ENCODE measurements at places on chromosomes 1 and 21.

DNA sequence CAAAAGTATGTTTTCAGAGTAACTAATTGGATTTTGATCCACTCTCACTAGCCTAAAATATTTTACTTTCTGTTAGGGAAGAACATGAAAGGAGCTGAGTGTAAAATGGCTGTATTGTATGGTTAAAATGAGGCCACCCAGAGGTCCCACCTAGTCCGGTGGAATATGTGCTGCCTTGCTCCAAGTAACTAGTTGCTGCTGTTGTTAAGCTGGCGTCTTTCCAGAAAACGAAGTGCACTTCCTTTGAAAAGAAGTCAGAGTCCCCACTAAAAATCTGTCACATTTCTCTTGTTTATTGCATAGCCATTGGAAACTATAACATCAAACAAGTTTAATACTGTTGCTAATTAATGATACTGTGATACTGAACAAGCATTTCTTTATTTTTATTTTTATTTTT lies 3.2 kb downstream of the SLC25A33 start:
- no peak for DNase-seq

GRCh38 chr1:22711071-22711470 lies 432 bp downstream of the EPHB2 start:
- DNase-seq, result no peak

DNA sequence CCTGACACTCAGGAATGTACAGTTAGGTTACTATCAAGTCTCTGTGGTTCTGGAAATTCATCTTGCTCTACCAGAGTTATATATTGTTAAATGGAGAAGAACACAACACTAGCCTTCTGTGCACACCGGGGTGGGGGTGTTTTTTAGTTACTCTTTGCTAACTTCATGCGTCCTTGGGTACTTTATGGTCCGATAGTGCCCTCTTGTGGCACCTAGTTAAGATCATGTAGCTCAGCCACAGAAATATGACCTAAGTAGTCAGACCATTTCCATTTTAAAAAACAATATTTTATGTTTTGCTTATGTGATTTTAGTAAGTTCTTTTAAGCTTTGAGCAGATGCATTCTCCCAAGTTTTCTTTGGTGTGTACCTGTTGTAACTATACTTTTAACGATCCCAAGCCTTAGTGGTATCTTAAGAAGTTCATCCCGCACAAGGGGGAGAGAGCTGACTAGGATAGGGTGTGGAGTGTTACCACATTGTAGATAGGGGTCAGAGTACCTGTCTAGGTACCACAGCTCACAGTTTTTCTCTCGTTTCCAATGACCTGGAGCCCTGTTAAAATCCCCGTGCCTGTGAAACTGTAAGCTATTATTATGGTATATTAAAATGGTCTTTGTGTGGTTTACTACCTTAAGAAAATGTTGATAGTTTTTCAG lies 20.6 kb upstream of the SH3D21 start:
- DNase-seq, result peak; percentile 40

DNA sequence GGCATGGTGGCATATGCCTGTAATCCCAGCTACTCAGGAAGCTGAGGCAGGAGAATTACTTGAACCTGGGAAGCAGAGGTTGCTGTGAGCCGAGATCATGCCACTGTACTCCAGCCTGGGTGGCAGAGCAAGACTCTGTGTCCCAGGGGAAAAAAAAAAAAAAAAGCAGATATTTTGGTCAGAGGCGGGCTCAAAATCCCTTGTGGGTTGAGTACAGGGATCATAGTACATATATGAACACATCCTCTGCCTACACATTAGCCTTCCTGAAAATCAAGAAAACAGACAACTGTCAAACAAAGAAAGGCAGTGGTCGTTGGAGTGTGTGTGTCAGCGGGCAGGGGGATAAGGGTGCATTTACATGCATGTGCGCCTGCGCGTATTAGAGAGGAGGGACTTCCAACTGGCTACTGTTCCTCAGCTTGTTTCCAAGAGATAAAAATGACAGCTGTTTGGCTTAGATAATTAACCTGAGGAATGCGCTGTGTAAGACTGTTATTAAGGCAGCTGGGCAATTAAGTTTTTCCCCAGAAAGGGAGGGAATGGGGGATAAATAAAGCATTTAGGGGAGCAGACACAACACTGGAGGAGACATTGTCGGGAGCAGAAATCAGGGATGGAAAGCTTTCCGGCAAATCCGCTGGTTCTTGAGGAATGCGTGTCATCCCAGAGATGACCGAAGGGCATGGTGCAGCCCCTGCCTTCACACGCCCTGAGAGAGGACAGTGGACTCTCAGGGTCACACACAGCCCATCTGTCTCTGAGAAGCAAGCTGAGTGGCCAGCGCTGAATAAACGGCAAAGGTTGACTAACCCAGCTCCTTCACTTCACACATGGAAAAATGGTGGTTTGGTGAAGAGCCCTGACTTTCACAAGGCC lies 6.4 kb downstream of the LAMB3 start:
- no peak for DNase-seq

DNA sequence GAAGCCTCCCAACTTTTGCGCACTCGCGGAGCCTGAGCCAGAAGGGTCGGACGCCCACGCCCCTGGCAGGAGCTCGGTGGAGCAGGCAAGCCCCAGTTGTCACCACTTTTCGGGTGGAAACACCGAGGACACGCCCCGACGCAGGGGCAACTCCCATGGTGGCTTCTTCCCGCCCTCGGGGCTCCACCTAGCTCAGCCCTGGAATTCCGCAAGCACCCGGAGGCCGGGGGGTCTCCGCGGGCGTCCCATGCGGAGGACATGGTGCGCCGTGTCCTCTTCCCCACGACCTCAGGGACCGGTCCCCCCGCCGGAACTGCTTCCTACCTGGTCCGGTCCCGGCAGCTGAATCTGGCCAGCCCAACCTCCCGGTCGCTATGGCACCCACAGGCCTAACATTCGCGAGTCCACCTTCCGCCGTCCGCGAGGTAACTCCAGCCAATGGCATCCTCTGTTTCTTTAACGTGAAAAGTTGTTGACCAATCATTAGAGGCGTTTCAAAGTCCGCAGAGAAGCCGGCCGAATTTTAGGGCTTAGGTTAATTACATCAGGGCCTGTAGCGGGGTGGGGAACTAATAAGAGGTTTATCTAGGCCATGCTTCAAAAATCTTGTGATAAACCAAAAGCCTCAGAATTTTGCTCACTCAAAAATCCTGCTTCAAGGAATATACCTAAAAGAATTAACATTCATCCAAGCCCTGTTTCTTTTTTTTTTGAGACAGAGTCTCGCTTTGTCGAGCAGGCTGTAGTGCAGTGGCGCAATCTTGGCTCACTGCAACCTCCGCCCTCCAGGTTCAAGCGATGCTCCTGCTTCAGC lies at the start of gene STPG1:
Gene STPG1 (minus strand): TSS at position 433 of the 814 bp plus-strand sequence. CDS start 12,394 bp downstream, outside the sequence.
- peak; percentile 82 for DNase-seq

DNA sequence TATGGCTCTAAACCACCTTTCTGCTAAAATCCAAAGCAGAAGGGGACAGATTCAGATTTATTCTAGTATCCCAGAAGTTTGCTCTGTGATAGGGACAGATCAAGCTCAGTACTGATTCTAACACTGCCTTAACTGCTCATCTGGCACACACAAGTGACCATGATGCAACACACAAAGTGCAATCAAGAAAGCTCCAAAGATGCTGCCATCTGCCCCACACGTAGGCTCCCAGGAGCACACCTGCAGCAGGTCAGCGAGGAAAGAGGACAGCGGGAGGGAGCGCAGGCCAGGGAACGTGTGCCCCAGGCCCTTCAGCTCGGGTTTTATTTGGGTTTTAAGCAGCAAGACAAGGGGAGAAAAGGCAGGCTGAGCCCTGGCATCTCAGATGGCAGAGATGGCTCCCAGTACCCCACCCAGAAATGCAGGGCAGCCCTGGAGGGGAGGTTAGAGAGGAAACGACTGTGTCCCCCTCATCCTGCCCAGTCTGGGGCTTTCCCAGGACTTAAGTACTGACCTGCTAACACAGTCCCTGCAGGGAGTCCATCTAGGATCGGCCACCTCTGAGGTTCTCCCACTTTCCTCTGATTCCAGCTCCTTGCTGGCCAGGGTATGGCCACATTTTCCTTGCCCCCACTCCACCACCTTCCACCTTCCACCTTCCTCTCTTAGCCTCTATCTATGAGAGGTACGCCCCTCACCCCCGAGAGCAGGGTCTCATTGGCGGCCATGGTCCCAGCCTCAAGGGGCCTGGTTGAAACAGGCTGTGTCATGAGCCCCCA lies 1.2 kb downstream of the TRIM11 start:
- no peak for DNase-seq

- no peak for DNase-seq
These were observed 41.3 kb downstream of the TBCE start for GRCh38 chr1:235408503-235408960.

Data from GM12892 (cell line).